ENCODE measurements at places on chromosomes 16 and 17.

GRCh38 chr17:52938623-52939230 lies 780.2 kb upstream of the CA10 start:
- DNase-seq = no peak

- no peak for DNase-seq
Observed at GRCh38 chr17:62637809-62638208, 10.3 kb downstream of the MRC2 start.

GRCh38 chr16:15741207-15741871 lies 91.3 kb downstream of the NDE1 start:
- no peak for DNase-seq

- no peak for DNase-seq
Observed at GRCh38 chr17:81564778-81565177, 12.6 kb upstream of the FAAP100 start.

DNA sequence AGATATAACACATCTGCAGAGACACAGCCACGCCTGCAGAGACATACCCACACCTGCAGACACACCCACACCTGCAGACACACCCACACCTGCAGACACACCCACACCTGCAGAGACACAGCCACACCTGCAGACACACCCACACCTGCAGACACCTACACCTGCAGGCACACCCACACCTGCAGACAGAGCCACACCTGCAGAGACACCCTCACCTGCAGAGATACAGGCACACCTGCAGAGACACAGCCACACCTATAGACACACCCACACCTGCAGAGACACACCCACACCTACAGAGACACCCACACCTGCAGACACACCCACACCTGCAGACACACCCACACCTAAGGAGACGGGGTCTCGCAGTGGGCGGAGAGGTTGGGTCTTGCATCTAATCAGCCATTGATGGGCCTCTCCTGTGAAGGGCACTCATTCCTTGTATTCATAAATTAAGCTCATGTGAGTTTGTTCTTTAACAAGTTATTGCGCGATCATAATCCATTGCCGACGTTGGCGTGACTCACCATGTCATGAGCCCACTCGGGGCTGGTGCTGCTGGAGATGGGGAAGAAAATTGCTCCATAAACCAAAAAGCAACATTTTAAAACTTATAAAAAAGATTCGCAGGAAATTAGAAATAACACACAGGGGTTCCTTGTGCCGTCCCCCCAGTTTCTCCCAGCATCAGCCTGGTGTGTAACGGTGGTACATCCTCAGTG lies 28.9 kb upstream of the CDH15 start:
- DNase-seq = no peak

DNA sequence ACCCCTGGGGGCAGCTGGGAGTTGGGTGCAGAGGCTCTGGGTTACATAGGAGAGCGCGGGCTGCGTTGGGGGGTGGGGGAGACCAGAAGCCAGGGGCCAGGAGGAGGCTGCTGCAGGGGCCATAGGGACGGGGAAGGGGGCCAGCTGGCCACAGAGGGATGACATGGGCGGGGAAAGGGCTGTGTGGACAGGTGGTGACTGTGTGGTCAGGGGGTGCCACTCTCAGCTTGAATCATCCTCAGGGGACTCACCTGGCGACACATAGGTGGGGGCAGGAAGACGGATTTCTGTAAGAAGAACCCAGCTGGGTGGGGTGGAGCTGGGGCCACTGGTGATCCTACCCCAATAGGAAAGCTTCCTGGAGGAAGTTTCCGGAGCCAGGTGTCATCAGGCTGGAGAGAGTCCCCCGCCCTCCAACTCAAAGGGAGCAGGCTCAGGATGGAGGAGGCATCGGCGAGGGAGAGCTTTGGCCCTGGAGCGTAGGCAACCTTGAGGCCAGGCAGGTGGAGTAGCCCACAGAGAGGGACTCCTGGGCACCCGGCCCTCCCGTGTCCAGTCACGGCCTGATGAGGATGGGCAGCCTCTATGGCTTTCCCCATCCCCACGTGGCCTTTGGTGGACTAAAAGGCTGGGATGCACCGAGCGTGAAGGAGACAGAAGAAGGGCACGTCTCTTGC lies 1.2 kb downstream of the TRPV3 start:
- no peak for DNase-seq

DNA sequence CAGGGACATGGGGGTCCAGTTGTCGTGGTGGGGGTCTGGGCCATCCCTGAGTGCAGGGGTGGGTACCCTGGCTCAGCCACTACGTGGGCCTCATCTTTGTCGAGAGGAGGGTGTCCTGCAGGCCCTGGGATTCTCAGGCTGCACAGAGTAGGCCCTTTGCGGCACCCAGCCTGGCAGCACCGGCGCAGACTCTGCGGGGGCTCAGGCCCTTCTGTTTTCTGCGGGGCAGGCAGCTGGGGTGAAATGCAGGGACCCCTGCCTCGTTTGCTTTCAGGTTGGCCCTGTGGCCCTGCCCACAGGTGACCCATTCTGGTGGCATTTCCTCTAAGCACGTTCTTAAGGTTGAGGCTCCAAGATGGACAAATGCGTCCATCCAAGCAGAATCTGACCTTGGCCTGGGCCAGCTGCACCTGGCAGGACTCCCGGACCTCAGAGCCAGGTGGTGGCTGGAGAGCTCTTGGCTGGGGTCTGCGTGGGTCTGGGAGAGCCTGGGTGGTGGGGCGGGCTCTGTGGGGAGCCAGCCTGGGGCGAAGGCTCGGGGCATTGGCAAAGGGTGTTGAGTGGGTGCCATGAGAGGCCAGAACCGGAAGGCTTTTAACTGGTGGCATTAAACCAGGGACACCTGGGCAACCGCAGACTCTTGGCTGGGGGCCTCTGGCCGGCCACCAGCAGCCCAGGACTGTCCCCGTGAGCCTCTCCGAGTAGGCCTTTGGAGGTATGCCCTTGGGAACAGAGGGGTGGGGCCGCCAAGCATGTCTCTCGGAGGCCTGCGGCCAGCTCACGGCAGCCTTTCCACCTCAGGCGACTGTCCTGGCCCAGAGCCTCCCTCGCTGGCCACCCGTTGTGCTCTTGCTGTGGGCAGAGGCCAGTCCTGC lies 16.9 kb downstream of the PRSS27 start:
- no peak for DNase-seq

DNA sequence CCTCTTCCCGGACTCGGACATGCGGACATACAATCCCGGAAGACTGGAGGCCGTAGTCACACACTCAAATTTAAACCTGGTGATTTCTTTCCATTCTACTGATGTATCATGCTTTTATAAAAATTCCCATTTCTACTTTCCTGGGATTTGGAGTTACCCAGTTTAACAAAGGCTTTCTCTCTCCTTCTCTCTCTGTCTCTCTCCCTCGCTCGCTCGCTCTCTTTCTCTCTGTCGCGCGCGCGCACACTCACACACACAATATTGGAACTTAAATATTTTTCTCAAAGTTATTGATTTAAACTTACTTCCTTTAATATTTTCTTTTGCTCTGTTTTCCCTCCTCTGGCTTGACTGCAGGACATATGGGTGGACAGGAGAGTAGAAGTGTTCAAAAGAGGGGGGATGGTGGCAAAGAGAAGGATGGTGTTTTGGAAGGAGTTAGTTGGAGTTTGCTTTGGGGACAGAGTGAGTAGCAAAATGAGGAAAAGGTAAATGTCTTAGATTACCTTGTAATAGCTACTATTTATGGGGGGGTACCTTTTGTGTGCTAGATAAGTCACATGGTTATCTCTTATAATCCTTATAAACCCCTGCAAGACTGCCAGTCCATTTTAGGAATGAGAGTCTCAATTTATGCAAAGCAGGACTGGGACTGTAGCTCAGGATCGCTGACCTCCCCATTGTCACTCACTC lies 878 bp upstream of the TRIM25 start:
- no peak for DNase-seq

GRCh38 chr17:56810343-56810742 lies 23.4 kb downstream of the C17orf67 start:
- DNase-seq = no peak

GRCh38 chr16:72362973-72363372 lies 191.0 kb upstream of the PMFBP1 start:
- no peak for DNase-seq

GRCh38 chr17:79581324-79581932 lies 29.4 kb downstream of the RBFOX3 start:
- DNase-seq = no peak

GRCh38 chr16:11181242-11181898 lies 74.6 kb downstream of the SOCS1 start:
- DNase-seq = no peak

GRCh38 chr17:352421-353212 lies at the start of gene RPH3AL:
RPH3AL (minus strand) TSS chr17:352807; CDS start chr17:327543, 25,264 bp downstream.
- DNase-seq = no peak

GRCh38 chr16:49058382-49058781 lies 223.3 kb downstream of the CBLN1 start:
- no peak for DNase-seq

- no peak for DNase-seq
Observed at GRCh38 chr16:65981057-65981456, 385.4 kb upstream of the CDH5 start.

DNA sequence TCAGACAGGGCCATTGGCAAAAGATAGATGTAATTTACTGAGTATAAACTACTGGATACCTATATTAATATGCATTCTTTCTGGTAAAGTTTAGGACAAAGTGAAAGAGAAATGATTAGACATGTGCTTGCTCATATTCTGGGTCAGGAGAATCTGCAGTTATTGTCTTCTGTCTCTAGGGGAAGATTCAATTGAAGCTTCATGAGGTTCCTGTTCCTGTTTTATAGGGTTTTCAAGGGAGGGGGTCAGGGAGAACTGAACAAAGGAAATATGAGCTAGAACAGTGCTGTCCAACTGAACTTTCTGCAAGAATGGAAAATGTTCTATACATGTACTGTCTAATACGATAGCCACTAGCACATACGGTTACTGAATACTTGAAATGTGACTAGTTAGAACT lies 59.3 kb upstream of the CORO6 start:
- DNase-seq = no peak

DNA sequence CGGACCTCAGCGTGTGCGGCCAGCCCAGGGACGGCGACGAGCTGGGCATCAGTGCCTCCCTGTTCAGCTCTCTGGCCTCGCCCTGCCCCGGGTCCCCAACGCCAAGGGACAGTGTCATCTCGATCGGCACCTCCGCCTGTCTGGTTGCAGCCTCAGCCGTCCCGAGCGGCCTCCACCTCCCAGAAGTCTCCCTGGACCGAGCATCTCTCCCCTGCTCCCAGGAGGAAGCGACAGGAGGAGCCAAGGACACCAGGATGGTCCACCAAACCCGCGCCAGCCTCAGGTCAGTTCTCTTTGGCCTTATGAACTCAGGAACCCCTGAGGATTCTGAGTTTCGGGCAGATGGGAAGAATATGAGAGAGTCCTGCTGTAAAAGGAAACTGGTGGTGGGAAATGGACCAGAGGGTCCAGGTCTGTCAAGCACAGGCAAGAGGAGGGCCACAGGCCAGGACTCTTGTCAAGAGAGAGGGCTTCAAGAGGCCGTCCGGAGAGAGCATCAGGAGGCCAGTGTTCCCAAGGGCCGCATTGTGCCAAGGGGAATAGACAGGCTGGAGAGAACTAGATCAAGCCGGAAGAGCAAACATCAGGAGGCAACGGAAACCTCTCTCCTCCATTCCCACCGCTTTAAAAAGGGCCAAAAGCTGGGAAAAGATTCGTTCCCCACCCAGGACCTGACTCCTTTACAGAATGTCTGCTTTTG lies 825 bp downstream of the HASPIN start:
- DNase-seq = no peak
